Stimulated activated CD4-positive, alpha-beta T cell treated with anti-CD3 and anti-CD28 coated beads, Interleukin-4, amount 100 ng/mL, for 1 hour (primary cell): ENCODE measurements at places on chromosomes 5 and 9.

- DNase-seq, result no peak
Measured at GRCh38 chr9:83154821-83155220, 91.9 kb upstream of the RASEF start.

GRCh38 chr5:104189031-104189430 lies 626.4 kb upstream of the NUDT12 start:
- no peak for DNase-seq

DNA sequence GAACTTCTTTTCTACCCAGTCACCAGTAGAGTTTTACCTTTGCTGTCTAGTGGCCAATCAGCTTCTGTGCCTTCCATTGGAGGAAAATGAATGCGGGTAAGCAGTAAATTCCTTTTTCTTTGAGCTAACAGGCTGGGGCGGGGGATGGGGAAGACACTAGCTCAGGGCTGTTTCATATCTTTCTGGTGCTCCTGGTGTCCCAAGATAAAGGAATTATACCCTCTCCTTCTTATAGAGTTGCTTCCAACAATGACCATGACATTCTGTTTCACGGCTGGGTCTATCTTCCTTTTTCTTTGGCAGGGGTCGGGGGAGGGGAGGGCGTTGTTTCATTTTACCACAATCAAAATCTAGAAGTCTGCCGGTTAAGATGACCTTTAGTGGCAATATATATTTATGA lies 51.2 kb upstream of the RPS23 start:
- no peak for DNase-seq

- DNase-seq, result no peak
Measured at GRCh38 chr5:130963798-130964197, 201.3 kb downstream of the HINT1 start.
